ENCODE measurements at places on chromosomes 12 and 14.

DNA sequence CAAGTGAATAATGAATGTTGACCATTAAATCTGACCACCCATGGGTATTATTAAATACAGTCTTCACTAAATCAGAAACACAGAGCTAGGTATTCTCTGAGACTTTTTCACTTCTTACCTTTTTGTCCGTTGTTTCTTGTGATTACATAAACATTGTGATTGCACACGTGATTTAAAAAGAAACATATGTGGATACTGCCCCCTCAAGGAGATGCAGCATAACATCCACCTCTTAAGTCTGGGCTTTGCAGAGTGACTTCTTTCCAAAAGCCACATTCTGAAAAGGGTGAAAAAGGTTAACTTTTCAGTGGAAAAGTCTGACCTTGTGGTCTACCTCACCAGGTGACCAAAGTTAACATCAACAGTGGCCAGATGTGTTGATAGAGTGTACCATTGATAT is 185.5 kb upstream of the FAR2 start:
- no peak for DNase-seq

DNA sequence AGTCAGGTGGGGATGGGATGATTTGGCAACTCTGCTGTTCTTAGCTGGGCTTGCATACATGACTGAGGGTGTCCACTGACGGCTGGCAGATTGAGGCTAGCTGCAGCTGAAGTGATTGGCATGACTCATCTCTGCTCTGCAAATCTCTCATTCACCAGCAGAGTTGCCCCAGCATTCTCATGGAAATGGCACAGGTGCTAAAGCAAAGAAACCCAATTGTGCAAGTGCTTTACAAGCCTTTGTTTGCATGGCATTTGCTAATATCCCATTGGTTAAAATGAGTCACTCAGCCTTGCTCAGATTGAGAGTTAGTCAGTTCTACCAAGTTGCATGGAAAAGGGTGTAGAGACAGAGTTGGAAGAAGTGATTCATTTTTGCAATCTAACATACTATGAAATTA is 389.7 kb upstream of the FAR2 start:
- no peak for DNase-seq

DNA sequence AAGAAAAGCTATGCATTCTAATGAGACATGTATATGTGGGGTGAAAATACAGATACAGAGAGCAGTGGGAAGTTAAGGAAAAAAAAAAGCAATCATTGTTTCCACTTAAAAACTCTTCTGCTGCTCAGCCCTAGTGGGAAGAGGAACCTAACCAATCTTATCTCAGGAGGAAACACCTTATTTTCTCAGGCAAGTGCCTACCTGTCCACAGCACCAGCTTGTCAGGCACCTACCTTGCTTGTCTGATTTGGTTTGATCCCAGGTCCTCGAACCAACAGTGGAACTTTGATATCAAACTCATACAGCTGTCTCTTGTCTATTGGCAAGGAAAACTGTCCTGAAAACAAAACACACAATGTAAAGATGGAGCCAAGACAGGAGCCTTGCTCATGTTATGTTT is 22.4 kb downstream of the GNS start:
- DNase-seq: no peak

DNA sequence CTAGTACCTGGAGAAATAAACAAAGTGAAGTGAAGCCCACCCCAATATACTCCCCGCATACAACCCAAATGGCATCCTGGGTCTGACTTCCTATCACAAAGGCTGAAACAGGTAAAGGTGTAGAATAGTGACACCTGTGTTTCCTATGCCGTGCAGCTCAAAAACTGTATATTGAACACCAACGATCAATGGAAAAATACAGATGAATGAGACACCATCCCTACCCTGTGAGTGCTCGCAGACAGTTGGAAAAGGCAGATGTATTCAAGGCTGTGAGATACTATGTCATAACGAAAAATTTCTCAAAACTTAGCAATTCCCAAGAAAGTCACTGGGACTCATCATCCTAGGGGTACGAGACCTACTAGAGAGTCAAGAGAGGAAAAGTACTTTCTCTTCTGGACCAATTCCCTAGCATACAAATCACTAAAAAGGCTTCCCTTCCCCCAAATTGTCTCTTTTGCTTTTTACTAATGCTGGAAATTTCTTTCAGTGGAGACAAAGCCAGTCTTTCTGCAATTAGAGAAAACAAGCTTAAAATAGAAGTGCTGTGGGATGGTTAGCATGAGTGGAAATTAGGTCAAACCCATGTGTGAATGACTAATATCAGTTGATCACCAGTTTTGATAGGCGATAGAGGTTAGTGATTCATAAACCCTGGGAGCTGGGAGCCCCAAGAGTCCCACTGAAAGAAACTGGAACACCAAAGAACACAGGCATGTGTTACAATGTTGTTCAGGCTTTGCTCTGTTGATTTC is 249.7 kb downstream of the SPTSSA start:
- DNase-seq: no peak

- no peak for DNase-seq
Measured at GRCh38 chr12:121001060-121001459, 15.2 kb downstream of the C12orf43 start.

GRCh38 chr12:52759695-52760094 is 17.4 kb downstream of the KRT76 start:
- DNase-seq: no peak

GRCh38 chr12:26172946-26173552 is 22.3 kb upstream of the SSPN start:
- no peak for DNase-seq

GRCh38 chr12:115543269-115543668 is 734.2 kb downstream of the MED13L start:
- DNase-seq: no peak

- DNase-seq: no peak
Measured at GRCh38 chr12:11228296-11228879, 41.1 kb downstream of the PRB3 start.

DNA sequence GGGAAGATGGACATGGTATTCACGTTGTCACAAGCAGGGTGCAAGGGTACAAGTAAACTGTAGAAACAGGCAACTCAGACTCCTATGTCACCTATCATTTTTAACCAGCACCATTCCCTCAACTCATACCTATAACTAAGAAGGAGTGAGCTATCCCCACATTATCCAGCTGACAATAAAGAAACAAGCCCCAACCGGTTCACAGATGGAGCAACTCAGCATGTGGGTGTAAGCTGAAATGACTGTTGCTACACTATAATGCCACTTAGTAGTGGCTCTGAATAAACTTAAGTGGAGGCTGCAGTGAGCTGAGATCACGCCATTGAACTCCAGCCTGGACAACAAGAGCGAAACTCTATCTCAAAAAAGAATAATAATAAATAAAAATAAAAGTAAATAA is 829.5 kb upstream of the MDGA2 start:
- no peak for DNase-seq

DNA sequence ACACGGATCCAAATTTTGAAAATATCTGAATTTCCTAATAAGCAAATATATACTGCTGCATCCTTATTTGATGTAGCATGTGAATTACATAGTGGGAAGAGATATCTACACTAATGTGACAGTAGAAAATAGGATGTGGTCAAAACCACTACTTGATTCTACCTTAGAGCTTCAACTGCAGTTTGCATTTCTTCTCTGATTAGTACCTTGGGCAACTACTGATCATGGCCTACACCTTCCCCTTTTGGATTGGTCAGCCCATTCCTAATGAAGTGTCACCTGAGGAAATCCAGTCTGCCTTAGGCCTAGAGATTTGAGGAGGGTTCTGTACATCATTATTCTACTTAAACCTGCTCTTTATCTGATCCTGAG is 10.7 kb downstream of the LLPH start:
- no peak for DNase-seq

DNA sequence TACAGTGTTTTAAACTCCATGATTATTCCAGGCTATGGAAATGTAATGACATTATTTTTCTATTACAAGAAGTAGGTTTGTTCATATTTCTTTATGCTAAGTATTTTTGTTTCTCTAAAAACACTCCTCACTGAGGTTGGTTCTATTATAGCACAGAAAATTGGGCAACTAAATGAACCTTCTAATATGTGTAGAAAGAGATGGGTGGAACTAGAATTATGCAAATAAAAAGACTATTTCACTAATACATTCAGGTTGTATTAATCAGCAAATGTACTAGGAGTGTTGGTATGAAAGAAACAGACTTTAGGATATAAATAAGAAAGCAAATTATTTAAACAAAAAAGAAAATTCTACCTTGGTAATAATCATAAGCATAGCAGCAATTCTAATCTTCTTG is 4.9 kb downstream of the OR6C2 start:
- DNase-seq: no peak

DNA sequence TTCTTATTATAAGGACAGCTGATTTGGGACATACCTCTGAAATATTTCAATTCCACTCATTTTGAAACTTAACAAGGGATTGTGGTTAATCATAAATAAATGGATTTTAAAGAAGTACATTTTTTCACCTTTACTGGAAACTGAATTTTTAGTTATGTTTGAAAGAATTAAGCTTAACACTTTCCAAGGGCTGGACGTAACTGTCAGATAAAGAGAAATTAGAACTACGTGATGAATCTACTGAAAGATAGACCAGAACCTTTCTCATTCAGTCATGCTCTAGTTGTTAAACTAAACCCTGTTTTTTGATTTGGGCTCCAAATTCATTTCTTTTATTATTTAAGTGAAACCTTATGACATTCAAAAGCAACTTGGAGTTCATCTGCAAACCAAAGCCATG is 1892.1 kb upstream of the SEL1L start:
- DNase-seq: no peak

DNA sequence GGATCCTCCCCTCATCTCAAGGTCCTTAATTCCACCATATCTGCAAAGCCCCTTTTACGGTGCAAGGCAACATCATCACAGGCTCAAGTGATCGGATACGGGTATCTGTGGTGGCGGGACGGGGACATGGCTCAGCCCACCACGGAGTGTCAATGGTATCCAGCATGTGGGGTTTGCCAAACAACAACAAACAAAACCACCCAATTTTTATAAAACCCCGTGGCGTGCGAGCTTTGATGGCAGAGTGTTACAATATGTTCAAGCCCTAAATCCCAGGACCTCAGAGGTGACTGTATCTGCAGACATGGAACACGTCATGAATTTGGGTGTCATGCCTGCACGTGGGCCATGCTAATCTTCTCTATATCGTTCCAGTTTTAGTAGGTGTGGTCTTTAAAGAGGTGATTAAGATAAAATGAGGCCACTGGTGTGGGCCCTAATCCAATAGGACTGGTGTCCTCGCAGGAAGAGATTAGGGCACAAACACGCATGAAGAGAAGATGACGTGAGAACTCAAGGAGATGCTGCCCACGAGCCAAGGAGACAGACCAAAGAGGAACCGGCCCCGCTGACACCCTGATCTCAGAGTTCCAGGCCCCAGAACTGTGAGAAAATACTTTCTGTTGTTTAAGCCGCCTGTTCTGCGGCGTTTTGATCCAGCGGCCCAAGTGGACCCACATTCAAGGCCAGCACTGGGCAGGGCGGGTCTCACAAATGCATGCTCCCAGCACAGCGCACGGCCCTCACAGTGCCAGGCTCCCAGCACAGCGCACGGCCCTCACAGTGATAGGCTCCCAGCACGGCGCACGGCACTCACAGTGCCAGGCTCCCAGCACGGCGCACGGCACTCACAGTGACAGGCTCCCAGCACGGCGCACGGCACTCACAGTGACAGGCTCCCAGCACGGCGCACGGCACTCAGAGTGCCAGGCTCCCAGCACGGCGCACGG is 6.7 kb upstream of the GOLGA3 start:
- DNase-seq: no peak

DNA sequence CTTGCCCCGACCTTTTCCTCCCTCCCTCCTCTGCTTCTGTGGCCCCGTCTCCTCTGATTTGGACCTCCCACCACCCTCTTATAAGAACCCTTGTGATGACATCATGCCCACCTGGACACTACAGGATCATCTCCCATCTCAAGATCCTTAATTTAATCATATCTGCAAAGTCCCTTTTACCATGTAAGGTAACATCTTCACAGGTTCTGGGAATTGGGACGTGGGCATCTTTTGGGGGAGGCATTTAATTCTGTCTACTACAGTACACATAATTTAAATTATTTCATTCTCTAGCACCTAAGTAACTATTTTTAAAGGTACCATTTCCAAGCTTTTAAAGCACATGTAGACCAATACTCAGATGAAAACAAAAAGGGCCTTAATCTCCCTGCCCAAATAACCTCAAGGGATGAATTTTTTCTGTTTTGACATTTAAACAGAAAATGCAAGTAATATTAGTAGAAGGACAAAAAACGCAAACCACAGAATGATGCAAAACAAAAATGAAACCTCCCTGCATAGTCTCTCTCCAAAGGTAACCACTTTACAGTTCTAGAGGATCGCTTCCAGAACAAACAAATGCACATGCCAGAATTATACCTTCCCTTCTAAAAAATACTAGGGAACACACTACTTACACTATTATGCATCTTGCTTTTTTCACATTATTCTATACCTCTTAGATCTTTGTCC is 222.1 kb downstream of the AACS start:
- no peak for DNase-seq

GRCh38 chr12:49882851-49883464 is 20.7 kb downstream of the FAIM2 start:
- DNase-seq: no peak

- DNase-seq: no peak
Measured at GRCh38 chr12:67424784-67425183, 155.6 kb downstream of the CAND1 start.

DNA sequence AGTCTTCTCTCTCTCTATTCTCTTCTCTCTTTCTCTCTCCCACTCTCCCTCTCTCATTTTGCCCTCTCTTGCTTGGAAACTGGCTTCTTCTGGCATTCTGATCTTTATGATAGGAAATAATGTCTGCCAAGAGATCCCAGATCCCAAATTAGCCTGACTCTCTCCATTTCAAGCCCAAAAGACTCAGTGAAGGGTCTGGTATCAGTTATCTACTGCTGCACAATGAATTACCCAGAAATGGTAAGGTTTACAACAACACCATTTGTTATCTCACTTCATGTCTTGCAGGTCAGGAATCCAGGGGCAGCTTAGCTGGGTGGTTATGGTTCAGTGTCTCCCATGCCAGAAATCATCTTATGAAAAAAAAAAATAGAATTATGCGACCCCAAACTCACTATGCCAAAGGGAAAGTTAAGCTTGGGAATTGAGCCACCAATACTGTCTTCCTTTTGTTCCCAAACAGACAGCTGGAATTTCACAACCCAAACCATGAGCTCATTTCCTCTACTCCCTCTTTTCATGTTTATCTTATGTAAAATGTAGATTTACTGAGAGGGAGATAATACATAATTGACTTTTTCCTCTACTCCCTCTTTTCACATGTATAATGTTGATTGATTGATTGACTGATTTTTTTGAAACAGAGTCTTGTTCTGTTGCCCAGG is 67.8 kb upstream of the FICD start:
- DNase-seq: no peak

DNA sequence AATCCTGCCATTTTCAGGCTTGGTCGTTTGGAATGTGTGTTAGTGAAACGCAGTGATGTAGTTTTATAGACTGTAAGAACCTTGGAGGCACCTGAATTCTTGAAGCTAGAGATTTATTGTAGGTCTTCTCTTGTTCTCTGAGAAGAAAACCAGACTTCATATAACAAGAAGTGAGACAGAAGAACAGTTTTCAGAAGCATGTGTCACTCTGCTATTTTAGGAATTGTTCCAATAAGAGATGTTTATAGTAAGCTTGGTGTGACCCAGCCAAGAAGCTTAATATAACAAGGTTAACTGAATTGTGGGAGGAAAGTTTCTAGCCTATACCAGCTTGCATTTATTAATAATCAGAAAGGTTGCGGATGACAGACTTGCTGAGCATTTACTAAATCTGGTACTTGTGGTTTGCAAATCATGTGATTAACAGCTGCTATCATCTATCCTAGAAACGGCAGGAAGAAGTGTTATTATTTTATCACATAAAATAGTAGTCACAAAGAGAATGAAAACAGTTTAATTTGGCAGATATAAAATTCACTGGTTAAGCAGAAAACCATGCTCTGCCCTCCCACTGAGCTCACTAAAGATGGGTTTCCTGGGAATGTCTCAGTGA is 49.2 kb upstream of the BCAT1 start:
- DNase-seq: no peak
